ENCODE measurements at places on chromosomes 1 and 21.

- peak; percentile 49 for DNase-seq
Measured at GRCh38 chr1:236753516-236753915, 41.6 kb upstream of the MTR start.

GRCh38 chr1:169943963-169944526 is 50.3 kb upstream of the SCYL3 start:
- DNase-seq: no peak

GRCh38 chr1:235995511-235995910 is 69.4 kb downstream of the NID1 start:
- DNase-seq: no peak

DNA sequence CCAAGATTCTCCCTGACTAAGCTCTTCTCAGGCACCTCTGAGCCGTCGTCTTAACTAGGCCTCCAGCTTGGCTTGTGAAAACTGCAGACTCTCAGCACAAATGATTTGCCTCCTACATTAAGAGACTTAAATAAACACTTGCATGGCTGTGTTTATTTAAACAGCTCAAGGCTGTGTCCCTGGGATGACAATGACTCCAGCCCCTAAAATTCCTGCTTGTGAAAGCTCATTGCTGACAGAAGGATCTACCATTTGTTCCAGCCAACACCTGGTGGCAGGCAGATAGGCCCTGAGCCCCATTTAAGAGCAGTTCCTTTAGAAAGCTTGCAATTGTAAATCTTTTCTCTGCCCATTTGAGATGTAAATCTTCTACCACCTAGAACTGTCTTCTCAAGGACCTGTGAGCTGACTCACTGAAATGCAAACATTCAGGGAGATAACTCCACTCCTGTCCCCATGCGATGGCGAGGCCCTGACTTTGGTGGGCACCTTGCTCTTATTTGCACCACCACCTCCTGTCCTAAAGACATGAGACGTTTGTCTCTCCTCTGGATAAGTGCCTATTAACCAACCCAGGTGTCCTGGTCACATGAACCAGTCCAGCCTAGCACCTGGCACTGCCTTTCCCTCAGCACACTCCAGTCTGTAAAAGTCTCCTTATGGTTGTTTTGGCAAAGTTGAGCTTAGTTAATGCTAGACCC is 15.1 kb upstream of the PCP4 start:
- no peak for DNase-seq

GRCh38 chr1:83910461-83910860 is 88.5 kb downstream of the TTLL7 start:
- DNase-seq: no peak

DNA sequence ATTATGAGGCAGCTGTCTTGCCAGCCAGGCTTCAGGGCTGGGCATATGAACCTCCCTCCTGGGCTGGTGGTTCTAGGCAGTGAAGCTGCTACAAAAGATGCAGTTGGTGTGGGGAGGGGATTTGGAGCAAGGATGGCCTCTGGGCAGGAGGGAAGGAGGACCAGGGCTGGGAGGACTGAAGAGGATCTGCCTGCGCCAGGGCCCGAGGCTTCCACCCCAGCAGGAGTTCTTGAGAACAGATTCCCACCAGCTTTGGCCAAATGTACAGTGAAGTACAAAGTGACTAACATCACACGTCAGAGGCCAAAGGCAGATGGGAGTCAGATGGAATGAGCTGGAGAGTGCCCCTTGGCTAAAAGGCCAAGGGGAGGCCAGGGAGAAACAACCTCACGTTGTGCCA is 62.4 kb downstream of the DDX20 start:
- peak; percentile 87 for DNase-seq

DNA sequence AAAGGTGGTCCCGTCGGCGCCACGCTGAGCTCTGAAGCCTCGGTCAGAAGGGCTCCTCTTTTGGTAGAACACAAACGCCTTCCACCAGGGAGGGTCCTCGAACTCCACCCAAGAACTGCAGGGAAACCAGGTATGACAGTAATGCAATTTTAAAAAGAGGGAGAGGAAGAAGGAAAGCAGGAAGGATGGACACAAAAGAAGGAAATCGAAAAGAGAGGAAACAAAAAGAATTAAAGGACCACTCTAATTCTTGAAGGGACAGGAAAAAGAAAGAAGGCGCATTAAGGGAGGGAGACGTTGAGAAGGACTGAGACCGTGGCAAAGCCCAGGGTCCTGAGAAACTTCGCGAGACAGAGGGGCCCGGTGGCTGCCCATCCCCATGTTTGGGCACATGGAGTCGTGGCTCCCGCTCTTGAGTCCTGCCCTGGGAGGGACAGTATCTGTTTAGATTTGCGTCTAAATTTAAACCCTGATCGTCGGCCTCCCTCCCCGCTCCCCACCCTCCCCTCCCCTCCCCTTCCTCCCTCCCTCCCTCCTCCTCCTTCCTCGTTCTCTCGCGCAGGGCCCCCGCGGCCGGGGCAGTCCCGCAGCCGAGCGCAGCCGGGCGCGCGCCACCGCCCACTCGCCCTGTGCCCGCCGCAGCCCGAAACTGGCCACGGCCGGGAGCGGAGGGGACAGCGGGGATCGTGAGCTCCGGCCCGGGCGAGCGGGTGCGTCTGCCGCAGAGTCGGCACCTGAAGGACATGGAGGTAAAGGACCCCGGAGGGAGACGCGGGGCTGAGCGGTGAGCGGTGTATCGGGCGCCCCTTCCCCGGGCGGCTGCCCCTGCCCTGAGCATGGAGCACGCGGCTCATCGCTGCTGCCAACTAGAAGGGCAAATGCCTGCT is at the start of gene RCSD1:
Gene RCSD1, plus strand, starts transcription at position 552 of the 887 bp plus-strand sequence. Its CDS starts 192 bp downstream, at position 744.
- no peak for DNase-seq

- DNase-seq: no peak
Measured at GRCh38 chr21:41605178-41605933, 97.4 kb upstream of the TMPRSS2 start.

All from NCI-H446 (cell line).